ENCODE measurements at places on chromosomes 1 and 21.
A peak's percentile ranks its signal among the peaks of the same experiment; 100 is the strongest.

- DNase-seq = no peak
Measured at GRCh38 chr21:45471525-45472221, 66.7 kb downstream of the COL18A1 start.

GRCh38 chr1:3693321-3693720, 41.0 kb downstream of the TP73 start:
- DNase-seq = no peak

DNA sequence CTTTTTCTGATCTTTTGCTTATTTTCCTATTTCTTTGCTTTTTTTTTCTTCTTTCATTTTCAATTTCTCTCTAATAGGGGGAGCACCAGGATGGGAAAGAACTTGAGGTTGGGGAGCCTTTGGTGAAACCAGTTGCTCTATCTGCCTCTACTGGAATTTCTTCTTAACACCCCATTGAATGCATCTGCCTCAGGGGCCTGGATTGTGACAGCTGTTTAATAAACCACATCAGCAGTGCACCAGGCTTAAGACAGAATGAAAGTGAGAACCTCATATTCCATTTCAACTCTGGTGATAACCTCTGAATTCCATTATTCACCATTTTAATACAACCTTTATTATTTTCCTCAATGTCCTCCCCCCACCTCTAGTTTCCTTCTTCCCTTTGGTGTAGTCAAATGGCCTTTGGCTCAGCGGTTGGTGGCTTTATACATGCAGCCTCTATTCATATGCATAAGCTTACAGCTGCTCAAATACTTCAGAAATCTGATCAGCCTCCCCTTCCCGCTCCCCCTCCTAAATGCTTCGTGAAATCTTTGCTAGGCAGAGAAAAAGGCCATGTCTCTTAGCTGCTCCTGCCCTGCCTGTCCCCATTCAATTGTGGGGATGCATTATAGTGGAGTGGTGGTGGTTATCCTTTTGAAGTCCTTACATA, 537.3 kb upstream of the PLXNA2 start:
- no peak for DNase-seq

DNA sequence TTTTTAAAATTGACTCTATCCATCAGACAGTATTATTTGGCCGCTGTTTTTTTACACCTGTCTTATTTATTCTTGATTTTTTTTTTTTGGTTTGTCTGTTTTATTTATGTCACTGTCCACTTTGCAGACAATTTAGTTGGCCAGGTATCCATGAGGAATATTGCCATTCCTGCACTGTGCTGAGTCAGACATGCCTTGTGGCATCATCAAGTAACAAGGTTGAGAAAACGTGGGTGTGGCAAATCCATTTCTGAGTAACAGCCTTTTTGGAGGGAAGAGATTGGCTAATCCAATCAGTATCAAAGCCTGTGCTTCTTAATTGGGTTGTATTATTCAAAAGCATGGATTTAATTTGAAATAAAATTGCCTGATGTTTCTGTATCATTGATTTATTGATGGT, 463.1 kb downstream of the USP25 start:
- peak; percentile 76 for DNase-seq

- no peak for DNase-seq
Measured at GRCh38 chr1:71223641-71224340, 143.0 kb upstream of the ZRANB2 start.

DNA sequence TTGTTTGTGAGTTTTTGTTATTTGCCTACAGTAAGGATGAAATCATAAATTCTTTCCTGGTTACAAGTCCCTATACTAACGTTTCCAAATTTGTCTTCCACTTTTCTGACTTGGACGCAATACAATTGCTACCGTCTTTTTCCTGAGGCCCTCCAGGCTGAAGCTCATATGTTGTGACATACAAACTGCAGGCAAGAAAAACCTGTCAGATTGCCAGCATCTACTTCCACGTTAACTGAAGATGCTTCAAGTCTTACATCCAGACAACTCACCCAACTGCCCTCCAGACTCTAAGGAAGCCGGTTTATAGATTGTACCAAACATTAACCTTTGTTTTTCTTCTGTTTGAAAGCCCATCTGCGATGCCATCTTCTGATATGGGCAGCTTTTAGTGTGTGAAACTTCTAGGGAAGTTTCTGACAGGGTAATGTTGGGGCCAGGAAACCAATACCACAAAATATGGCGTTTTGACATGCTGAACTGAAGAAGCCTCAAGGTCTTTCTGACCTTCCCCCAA, 21.4 kb upstream of the RNF11 start:
- DNase-seq = no peak

GRCh38 chr1:101452825-101453224, 216.0 kb downstream of the S1PR1 start:
- DNase-seq = no peak

- DNase-seq = no peak
Measured at GRCh38 chr1:213987422-213987926, 299 bp upstream of the PROX1 start.

DNA sequence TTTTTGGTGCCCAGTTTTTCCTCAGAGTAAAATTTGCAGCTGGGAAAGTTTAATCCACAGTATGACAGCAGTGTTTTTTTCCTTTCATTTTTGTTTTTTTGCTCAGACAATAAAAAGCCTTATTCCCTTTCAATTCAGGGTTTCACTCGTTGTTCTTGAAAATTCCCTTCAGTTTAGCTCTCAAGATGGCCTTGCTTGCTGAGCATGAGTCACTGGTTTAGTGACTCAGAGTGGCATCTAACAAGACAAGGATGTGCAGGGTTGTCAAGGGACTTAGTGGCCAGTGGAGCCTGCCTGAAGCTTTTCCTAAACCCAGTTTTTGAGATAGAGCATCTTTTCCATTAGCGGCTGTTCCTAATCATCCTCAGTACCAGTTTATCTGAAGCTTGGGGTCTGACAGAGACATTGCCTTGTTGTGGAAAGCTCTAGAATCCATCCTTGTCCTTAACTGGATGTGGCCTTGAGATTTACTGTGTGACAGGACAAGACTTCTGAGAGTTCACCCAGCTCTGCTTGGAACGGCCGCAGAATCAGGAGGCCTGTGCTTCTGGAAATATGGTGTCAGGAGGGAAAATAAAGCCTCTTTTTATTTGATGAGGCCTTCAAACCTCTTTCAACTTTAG, 48.4 kb upstream of the DNAJC6 start:
- no peak for DNase-seq

DNA sequence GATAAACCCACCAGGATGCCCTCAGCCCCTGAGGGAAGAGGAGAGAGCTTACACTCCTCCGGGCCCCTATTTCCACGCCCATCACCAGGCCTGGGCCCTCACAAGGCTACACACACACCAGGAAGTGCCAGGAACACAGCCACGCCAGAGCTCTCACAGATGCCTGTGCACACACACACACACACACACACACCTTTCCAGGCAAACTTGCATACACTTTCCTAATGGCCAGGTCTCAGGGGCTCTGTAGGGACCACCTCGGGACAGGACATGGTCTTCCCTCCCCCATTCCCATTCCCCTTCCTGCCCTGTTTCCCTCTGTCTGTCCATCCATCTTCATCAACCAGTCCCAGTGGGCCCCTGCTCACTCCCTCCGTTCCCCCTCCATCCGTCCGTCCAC, 9.7 kb upstream of the EPHA2 start:
- DNase-seq = no peak

GRCh38 chr1:1185101-1185765, 11.6 kb downstream of the TTLL10 start:
- no peak for DNase-seq

DNA sequence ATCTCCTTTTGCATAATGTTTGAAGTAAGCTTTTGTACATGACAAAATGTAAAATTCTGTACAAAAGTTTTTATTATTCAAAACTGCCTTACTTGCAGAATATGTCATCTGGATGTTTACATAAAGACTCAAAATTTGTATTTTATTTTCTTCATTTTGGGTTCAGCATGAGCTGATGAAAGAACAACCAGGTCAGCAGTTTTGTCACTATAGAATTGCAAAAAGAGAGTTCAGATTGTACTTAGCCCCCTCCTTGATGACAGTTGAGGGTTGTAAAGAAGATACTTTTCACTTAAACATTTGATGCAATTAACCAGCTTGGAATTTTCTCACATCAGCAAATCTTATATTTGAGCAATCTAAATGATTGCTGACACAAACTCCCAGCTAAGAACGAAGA, 669.3 kb downstream of the PLA2G4A start:
- no peak for DNase-seq

GRCh38 chr1:219883400-219884332, 44.7 kb downstream of the SLC30A10 start:
- no peak for DNase-seq

DNA sequence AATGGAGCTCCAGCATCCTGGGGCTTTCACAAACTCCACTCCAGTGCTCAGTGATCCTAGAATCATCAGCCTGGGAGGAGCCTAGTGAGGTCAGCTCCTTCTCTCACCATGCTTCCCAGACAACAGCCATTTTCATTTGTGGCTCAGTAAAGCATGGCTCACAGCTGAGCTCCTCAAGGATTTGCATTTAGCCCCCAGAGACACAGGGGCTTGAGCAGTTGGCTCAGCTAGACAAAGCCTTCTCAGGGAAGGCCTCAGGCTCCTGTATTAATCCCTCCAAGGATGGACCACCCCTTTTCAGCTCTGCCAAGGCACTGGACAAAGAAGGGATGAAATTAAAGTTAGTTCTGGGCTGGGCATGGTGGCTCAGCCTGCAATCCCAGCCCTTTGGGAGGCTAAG, 39.5 kb downstream of the ERI3 start:
- DNase-seq = no peak

- no peak for DNase-seq
Measured at GRCh38 chr1:229238231-229238630, 32.7 kb upstream of the RAB4A start.

- DNase-seq = peak; percentile 98
Measured at GRCh38 chr1:109307274-109308021, 637 bp upstream of the MYBPHL start.

DNA sequence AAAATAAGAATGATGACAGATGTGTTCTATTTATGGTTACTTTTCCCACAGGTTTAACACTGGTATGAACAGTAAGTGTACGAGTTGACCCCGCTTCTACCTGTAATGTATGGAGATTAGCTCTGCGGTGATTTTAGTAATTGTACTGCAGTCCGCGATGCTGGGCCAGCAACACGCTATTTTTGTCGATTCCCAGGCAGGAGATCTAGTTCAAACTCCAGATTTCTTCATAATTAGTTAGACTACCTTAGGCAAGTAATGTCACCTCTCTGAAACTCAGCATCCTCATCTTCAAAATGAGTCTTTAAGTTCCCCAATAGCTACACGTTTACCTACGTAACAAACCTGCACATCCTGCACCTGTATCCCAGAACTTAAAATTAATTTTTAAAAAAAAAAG, 21.5 kb downstream of the TP53BP2 start:
- DNase-seq = no peak

- DNase-seq = no peak
Measured at GRCh38 chr1:176046926-176047325, 160.2 kb downstream of the COP1 start.

DNA sequence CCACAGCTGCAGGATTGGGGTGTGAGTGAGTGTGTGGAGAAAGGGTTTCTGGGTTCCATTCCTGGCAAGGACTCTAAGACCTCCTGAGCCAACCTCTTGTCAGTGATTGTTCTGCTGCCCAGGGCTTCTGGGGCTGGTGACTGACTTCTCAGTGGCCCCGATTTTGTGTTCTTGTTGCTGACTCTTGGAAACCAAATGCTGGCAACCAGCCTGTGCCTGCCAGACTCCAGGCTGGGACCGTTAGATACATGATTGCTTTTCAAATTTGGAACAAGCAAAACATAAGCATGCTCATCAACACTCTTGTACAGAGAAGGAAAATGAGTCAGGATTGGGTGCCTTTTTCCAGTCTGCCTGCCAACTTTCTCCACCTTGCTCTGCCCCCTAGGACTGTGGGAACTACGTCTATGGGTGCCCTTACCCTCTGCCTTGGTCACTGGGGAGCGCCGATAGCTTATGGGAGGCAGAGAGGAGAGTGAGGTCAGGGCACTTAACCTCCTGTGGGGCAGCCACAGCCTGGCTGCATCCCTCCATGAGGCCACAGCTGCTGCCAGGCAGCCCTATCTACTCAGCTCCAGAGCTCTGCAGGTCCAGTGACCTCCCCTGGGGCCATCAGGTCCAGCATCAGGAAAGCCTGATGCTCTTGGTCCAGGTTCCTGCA, 39.3 kb upstream of the EPS8L3 start:
- no peak for DNase-seq

DNA sequence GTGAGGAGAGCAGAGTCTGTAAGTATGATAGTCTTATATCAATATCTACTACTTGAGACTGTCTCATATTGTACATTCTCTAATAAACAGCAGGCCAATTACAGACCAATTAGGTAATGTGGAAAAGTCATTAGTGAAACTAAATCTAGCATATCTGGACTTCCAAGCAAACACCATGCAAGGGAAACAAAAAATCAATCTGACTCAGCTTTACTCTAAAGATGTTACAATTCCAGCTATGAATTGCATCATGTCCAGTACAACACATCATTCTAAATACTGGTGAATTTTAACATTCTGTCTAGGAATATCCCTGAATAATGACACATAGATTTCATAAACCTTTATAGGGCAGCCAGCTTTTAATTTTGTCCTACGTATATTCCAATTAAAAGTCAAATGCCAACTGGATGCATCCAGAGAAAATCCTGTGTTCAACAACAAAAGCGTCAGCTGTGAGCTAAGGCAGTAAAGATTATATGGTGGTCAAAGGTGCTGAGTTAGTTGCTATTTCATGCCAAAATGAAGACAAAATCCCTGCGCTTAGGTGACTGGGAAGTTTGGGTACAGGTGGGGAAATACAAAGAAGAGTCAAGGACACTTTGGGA, 159.3 kb downstream of the TTLL7 start:
- DNase-seq = no peak

DNA sequence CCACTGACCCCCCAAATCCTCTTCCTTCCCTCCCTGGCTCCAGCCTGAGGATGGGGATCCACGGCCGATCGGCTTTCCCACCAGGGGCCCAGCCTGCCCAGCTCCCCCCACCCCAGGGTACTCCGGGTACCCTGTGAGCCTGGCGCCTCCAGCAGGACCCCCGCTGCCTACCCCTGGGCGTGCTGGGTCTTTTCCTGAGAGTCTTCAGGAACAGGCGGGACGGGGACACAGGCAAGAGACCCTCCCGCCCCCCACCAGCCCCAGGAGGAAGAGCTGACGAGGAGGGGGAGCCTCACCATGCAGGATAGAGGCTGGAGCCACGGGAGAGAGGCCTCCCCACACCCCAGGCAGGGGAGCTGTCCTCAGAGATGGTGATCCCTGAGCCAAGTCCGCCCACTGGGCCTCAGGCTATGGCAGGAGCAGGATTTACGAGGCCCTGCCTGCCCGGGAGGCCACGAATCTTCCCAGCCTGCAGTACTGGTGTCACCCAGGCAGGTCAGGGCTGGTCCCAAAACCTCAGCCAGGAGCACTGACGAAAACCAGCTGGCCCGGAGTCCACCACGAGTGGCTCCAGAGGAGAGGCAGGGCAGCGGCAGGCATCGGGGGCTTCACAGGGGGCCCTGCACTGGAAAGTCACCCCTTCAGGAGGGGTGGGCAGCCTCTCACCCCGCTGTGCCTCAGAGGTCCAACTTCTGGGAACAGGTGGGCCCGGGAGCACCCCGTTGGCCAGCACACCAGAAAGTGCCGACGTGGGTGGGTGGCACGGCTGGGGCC, 58.0 kb downstream of the MEGF6 start:
- DNase-seq = peak; percentile 87
